CD4-positive, CD25-positive, alpha-beta regulatory T cell (primary cell): ENCODE measurements at places on chromosomes 12 and 14. TPM values are rescaled to one million over a fixed set of nuclear protein-coding genes. Genes with fewer than 3 reads are reported as not detected.

Gene COL2A1
- not detected for total RNA-seq

Gene CIDEB
- 13.2 TPM for total RNA-seq

Gene GLIPR1L2
- total RNA-seq, result 0.27 TPM

Gene NUBPL
- total RNA-seq, result 8.1 TPM

Gene KERA
- total RNA-seq, result not detected

Gene PPTC7
- total RNA-seq, result 42.3 TPM

Gene AKAP5
- 1.3 TPM for total RNA-seq
